ENCODE measurements at places on chromosomes 16 and 17.

DNA sequence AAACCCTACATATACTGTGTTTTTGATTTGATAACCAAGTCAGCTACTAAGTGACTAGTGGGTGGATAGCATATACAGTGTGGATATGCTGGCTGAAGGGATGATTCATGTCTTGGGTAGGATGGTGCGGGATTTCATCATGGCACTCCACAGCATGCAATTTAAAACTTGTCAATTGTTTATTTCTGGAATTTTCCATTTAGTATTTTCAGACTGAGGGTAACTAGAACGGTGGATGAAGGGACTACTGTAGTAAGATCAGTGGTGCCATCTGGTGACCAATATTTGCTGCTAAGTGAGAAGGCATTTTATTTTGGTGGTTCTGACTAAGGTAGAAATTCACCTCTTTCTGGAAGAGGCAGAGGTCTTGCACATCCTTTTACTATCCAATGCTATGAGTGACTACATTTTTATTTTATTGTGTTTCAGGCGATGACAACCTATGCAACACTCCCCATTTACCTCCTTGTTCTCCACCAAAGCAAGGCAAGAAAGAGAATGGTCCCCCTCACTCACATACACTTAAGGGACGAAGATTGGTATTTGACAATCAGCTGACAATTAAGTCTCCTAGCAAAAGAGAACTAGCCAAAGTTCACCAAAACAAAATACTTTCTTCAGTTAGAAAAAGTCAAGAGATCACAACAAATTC, 3.1 kb downstream of the CDC6 start:
- no peak for DNase-seq

DNA sequence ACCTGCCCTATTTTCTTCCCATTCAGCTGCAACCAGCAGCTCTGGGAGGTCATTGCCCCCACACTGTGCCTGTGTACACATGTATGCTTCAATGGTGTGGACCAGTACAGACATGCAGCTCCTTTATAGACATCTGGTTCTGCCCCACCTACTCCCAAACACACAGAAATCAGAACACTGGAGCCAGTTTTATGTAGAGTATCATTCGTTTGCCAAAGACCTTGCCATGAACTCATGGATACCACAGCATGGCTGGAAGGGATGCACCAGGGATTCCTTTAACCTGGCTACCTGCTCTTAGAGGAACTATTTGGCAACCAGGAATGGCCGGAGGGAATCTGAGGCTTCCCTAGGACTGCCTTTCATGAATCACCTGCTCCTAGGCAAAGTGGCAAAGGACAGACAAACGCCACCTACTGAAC, 60.4 kb downstream of the ZFHX3 start:
- DNase-seq, result no peak

GRCh38 chr17:74430385-74430705, 1.5 kb upstream of the GPRC5C start:
- DNase-seq, result no peak

DNA sequence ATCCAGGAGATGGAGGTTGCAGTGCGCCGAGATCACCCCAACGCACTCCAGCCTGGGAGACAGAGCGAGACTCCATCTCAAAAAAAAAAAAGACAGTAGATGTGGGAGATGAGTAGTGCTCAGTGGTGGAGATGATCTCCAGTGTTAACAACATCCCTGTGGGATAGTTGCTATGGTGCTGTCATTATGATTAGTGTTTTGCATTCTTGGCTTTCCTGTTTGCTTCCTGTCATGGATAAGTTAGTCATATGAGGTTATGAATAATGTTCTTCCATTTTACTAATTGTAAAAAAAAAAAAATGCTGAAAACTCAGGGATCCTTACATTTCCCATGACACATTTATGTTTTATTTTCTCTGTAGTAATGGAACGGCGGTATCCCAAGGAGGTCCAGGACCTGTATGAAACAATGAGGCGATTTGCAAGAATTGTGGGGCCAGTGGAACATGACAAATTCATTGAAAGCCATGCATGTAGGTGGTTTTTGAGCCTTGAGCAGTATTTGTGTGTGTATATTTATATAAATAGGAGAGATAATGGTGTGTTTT, 24.5 kb upstream of the DUSP14 start:
- DNase-seq, result no peak

DNA sequence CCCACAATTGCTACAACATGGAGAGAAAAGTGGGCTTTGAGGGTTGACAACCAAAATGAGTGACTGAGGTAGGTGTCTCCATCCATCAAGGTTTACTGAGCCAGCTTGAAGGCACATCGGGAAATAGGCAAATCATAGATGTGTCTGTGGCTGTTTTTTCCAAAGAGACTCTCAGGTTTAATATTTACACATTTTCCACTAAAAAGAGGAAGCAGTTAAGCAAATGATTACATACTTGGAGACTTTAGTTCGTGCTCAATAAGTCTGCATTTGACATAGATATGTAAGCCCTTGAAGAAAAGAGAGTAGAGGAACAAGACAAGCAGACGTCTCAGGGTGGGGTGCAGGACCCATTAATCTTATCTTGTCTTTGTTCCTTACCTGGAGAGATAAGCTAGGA, 148.9 kb upstream of the COX10 start:
- DNase-seq, result no peak

- DNase-seq, result no peak
Measured at GRCh38 chr16:31274831-31275816, 15.3 kb downstream of the ITGAM start.

GRCh38 chr17:75834279-75834920, 9.8 kb downstream of the UNC13D start:
- DNase-seq, result no peak

GRCh38 chr16:78866521-78866920, 734.0 kb downstream of the MAF start:
- DNase-seq, result no peak

DNA sequence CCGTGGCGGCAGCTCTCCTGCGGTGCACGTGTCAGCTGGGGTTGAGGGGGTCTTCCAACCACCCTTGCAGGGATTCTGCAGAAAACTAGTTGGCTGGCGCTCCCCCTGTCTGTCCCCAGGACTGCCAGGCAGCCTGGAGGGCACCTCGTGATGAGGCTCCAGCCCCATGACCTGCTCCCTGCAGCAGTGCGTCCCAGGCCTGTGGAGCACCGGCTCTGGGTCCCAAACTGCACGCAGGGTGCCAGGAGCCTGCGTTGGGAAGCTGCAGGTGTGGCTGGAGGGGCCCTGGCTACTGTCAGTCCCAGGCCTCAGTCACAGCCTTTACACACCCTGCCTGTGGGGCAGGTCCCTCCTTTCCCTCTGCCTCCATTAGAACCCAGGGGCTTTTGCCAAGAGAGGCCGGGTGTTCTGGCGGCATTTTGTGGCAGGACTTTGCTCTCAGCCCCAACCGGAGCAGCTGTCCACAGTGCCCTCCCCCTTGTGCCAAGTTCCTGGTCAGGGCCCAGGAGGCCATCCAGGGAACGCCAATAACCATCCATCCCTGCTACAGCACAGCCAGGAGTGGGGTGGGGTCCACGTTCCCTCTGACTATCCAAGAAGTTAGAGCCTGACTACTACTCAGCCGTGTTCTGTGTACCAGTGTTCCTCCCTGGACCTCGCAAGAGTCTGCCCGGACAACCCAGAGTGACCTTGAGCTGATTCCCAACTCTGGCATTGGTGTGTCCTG, 9.2 kb downstream of the CHMP6 start:
- DNase-seq, result no peak

- no peak for DNase-seq
Measured at GRCh38 chr16:29844575-29845331, 18.3 kb downstream of the CDIPT start.

DNA sequence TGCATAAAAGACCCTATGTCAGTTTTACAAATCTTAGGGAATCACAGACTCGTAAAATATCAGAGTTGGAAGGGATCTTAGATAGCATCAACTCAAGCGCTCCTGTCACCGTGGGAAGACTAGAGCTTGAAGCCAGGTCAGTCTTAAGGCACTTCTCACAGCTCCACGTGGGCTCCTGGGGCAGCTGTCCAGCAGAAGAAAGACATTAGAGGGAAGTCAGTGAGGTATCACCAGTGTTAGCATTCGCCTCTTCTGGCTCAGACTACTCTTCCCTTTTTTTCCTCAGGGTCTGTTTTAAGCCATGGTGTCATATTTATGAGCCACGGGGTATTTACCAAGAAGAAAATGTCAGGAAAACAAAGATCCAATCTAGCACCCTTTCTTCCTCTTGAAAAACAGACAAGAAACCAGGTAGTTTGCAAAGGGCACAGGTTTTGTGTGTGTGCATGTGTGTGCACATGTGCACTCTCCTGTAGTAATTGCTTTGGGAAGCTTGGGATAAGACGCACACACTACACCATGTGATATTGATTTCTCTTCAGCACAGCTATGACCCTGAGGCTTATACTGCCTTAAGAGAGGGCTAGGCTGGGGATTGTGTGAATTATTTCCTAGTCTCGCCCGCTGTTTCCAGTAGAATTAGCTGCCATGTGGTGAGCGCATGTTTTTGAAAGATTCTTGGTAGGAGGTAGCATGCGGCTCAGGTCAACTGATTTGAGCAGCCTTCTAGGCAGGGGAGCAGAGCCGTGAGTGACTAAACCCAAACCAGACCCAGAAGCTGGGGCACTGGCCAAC, 61.0 kb upstream of the ELAC2 start:
- DNase-seq, result no peak

DNA sequence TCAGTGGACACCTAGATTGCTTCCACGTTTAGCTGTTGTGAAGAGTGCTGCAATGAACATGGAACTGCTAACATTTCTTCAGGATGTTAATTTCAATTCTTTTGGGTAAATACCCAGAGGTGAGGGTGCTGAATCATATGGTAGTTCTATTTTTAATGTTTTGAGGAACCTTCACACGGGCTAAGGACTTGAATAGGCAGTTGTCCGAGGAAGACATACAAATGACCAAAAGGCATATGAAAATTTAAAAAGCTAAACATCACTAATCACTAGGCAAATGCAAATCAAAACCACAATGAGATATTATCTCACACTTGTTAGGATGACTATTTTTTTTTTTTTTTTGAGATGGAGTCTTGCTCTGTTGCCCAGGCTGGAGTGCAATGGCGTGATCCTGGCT, 173.3 kb downstream of the PRKCB start:
- DNase-seq, result no peak
